Right renal cortex interstitium (tissue), 3 donors: ENCODE measurements at places on chromosomes 3 and 15. TPM values are rescaled to one million over a fixed set of nuclear protein-coding genes. Genes with fewer than 3 reads are reported as not detected.

DNA sequence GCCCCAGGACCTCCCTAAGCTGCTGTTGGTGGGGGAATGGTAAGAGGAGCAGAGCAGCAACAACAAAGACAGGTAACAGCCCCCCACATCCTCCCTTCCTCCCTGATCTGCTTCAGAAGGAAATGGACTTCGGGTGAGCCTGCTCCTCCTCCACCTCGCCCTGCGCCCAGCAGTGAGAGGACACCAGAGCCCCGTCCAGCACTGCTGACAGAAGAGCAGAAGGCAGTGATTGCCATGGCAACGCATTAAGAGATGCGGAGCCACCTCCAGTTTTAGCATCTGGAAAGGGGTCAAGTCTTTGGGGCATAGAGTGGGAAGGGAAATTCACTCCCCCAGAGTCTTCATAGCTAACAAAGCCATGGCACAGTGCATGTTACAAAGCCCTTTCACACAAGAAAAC lies 77.6 kb upstream of the HRH1 start:
- no peak for DNase-seq

- DNase-seq: no peak
These were observed 76.2 kb downstream of the PLXNA1 start for GRCh38 chr3:127059072-127059471.

DNA sequence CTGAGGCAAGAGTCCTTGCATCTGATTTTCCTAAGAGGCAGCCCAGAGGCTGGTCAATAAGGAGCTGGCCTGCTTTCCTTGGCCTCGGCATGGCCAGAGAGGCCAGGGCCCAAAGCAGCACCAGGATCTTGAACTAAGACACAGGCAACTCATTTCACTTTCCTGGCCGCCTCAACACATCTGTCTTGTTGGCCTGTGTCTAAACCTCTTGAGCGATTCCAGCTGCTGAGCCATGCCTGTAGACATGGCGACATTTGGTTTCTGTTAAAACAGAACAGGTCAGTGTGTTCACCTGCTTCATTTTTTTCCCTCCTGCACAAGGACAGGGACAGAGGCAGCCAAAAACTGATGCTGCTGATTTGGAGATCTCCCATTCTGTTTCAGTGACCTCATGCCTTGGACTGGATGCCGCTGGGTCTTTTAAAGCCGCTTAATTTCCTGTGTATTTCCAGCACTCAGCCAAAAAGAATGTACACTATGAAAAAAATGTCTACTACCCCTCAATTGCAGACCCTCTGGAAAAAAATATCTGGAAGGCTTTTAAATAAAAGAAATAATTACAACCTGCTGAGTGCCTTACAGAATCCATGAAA lies 266.6 kb upstream of the ICE2 start:
- no peak for DNase-seq

DNA sequence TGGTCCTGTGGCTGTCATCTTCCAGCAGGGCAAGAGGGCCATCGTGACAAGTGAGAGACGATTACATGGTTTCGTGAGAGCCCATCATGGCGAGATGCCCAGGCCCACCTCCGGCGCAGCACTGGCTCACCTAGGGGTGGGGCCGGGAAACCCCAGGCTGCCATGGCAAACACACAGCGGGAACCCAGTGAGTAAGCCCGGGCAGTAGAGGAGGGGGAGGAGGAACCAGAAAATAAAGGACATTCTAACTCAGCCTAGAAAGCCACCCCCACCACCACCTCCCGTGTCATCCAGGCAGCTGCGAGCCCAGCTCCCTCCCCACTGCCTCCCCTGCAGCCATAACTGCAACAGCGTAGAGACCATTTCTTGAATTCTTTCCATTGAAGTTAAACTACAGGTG lies 52.3 kb downstream of the PCSK6 start:
- no peak for DNase-seq

DNA sequence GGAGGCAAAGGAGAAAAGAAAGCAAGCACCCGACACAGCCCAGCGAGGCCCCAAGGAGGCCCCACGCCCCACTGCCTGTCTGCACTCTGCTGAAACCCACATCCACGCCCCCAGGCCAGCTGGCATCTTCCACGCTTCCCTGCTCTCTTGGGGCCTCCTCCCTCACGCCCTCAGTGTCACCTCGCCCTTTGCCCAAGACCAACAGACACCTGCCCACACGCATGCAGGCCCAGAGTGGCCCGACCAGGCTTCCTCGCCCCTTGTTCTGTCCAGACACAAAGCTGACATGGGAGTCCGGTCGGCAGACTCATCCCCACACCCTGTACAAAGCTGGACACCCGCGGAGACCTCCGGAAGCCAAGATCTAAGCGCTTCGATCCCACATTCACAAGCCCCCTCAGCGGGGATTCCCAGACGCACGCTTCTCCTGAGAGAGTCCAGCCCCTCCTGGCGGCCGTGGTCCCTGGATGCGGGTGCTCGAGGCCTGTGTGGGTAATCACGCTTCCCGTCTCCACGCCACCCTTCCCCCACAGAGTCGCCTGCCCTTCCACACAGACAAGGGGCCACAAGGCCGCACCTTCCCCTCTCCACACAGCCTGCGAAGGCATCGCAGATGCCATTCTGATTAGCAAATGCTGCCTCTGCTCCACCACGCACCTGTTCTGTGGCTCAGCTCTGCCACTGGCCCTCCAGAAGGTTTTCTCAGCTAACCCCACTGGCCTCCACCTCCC lies 176.6 kb downstream of the XXYLT1 start:
- no peak for DNase-seq

DNA sequence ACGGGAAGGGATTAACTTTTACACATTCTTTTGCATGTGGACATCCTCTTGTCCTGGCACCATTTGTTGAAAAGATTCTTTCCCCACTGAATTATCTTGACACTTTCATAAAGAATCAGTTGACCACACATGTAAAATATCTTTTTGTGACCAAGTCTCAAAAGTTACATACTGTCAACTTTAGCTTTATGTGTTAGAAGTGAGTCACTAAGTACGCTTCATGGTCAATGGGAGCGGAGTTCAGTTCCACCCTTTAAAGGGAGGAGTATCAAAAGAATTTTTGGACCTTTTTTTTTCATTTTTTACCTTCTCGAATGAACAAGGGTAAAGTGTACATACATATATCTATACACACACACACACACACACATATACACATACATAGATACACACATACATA lies 35.4 kb downstream of the MAPK6 start:
- DNase-seq: no peak

- DNase-seq: no peak
These were observed 21.4 kb downstream of the ACKR2 start for GRCh38 chr3:42830437-42831320.

- no peak for DNase-seq
These were observed 285.9 kb downstream of the XXYLT1 start for GRCh38 chr3:194985031-194985578.

- DNase-seq: no peak
These were observed 97.7 kb downstream of the PLCH1 start for GRCh38 chr3:155647206-155647605.

DNA sequence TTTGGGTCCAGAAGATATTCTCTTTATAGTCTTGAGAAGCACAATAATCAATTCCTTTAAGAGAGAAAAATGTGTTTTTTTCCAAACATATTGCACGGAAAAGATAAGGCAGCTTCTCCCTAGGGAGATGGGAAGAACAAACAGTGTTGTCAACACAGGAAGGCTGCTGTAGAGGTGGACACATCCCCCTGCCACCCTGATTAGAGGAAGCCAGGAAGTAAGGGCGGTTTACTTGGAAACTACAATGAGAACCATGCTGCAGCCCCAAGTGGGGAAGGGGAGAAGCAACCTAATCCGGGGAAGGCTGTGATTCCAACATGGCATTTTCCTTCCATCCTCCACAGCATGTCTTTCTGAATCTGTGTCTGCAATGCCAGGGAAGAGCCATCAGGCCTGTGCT lies 256.9 kb upstream of the TGFBR2 start:
- DNase-seq: no peak

DNA sequence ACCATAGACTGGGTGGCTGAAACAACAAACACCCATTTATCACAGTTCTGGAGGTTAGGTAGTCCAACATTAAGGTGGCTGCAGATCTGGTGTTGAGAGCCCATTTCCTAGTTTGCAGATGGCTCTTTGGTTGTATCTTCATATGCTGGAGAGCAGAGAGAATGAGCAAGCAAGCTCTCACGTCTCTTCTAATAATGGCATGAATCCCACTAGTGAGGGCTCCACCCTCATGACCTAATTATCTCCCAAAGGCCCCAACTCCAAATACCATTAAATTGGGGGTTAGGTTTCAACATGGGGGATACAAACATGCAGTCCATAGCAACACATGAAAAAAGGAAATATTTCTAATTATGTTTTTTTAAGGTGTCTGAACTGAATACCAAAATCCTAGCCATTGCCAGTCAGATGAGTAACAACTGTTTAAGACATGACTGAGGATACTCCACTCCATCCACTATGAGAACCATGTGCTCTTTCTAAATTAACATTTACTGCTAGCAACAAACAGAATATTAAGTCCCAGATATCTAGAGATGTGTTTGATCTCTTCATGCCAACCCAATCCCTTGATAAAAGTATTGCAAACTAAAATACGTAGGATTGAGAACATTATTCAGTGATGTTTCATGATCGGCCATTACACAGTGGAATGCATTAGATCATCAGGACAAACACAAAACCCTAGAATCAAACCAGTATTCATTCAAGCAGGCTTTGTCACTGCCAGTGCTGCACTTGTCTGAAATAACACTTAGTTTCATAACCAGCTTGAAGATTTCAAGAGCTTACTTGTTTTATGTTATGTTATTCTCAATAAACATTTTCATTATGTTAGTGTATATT lies 340.3 kb downstream of the SLC9A9 start:
- DNase-seq: no peak

GRCh38 chr3:138449490-138449889 lies 15.1 kb downstream of the ESYT3 start:
- no peak for DNase-seq

DNA sequence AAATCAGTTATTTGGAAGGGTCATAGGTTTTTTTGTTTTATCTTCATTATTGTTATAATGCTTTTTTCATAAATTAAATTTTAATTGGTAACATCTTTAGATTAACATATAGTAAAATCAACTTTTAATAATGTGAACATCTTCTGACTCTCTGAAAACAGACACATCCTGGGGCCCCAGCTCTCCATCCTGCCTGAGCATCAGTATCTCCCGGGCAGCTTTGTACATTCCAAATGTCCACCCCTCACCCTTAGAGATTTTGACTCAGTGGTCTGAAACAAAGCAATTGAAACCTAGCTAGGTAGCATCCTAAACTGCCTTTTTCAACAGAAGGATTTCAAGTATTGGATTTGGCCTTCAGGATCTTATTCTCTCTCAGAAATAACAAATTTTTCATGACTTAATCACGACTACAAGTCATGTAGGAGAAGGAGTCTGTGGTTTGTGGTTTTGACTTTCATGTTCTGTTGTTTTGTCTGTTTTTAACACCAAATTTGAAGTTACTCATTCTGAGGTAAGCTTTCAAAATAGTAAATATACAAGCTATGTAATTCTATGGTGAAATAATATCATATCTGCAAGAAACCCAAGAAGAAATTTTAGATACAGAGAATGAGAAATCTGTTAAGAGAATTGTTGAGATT lies 147.3 kb upstream of the UBE2E2 start:
- no peak for DNase-seq

DNA sequence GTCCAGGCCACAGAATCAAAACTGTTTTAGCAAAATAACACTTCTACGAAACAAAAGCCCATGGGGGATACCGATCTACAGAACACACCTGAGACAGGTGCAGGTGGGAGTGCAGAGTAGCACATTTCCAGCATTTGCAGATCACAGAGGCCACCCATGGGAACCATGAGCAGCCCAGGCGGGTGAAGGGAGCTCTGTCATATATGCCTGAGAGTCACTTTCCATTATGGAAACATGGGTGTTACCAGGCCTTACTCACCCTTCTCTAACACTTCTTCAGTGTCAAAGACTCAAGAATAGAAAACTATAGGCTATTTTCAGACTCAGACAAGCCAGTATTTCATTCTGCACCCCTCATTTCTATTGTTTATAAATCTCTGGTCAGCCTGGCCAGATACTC lies 3.5 kb downstream of the PLA1A start:
- no peak for DNase-seq

GRCh38 chr3:87398168-87398801 lies 121.9 kb upstream of the POU1F1 start:
- no peak for DNase-seq

DNA sequence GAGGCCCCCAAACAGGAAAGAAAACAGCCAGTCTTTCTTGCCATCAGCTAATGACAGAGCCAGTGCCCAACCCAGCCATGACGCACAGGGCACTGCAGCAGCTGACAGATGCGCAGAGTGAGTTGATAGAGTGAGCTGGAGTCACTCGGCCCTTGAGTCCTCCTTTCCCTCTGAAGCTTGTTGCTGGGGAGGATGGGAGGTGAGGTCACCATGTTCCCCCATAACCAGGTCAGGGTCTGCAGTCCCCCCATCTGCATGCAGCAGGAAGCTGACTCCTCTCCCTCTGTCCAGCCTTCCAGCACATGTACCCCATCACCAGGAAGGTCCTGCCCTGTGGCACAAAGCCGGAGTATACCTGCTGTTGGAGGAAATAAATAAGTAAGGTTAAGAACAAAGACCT lies 174.6 kb downstream of the ABHD5 start:
- no peak for DNase-seq

GRCh38 chr3:63910891-63911290 lies 1.3 kb downstream of the SCAANT1 start:
- DNase-seq: no peak

DNA sequence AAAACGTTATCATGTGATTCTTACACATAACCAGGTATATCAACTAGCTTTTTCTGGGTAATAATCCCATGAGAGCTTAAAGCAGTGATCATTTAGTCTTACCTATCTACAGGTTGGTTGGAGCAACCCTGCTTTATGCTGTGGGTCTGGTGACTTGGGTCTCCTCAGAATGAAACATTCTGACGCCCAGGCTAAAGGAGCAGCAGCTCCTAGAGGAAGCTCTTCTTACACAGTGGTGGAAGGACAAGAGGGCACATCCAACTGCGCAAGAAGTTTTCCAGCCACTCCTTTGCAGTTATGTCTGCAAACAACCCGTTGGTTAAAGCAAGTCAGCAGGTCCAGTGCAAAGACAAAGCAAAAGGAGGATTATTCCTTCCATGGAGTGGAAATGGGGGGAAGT lies 377.5 kb downstream of the EDEM1 start:
- no peak for DNase-seq

GRCh38 chr3:23921052-23921511 lies 4.2 kb downstream of the RPL15 start:
- no peak for DNase-seq

Gene CPNE4
- 0.42 TPM for polyA plus RNA-seq

Gene SERINC4
- polyA plus RNA-seq: not detected

Gene DUOXA1
- 0.21 TPM for polyA plus RNA-seq

Gene CD200R1L
- polyA plus RNA-seq: not detected

Gene FGD5
- 22.7 TPM for polyA plus RNA-seq

Gene THRB
- 28.1 TPM for polyA plus RNA-seq

Gene TM4SF1
- 79.2 TPM for polyA plus RNA-seq

Gene SLC38A3
- 5.0 TPM for polyA plus RNA-seq

Gene ITIH4
- 4.3 TPM for polyA plus RNA-seq
